ENCODE measurements at places on chromosomes 7 and 10.

DNA sequence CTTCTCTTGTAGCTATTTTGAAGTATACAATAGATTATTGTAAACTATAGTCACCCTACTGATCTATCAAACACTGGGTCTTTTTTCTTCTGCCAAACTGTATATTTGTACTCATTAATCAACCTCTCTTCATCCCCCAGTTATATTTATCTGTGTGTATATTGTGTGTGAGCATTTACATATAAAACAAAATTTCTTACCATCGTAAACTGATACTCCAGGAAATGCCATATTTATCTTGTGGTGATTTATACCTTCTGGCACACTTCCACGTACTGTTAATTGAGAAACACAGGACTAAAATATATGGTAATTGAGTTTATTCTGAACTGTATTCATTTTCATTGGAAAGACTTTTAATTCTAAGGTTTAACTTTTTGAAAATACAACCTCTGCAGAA, 18.9 kb downstream of the ANLN start:
- no peak for DNase-seq

DNA sequence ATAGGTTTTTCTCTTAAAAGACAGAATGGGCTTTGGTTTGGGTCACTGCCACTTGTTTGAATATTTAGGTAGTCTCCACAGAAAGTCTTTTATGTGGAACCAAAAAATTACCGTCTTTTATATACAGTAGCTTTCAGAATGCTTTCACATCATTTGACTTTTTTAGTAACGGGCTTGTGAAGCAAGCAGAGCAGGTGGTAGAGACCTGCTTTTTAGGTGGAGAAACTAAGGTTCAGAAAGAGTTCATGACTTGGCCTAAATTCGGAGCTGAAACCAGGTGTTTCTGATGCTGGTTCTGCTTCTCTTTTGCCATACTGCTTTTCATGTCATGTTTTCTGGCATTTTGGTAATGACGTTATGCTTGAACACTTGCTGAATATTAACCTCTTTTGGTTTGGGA, 36.3 kb downstream of the GARS1 start:
- no peak for DNase-seq

- DNase-seq, result no peak
Measured at GRCh38 chr7:120615703-120616102, 242.2 kb downstream of the TSPAN12 start.

DNA sequence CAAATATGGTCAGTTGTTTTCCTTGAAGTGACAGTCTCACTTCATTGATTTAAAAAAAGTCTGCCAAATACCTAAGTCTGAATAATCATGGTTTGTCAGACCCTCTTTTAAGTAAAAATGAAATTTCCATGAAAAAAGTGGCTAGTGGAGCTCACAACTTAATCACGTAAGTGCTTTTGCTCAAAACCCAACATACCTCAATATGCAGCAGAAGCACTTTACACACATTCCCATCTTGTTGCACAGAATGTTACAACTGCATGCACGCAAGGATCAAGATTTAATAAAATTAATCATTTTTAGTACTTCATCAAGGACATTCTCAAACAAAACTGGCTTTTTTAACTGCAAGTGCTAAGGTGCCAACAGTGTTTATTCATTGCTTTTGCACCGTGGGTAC, 21.6 kb downstream of the EZH2 start:
- DNase-seq, result no peak

DNA sequence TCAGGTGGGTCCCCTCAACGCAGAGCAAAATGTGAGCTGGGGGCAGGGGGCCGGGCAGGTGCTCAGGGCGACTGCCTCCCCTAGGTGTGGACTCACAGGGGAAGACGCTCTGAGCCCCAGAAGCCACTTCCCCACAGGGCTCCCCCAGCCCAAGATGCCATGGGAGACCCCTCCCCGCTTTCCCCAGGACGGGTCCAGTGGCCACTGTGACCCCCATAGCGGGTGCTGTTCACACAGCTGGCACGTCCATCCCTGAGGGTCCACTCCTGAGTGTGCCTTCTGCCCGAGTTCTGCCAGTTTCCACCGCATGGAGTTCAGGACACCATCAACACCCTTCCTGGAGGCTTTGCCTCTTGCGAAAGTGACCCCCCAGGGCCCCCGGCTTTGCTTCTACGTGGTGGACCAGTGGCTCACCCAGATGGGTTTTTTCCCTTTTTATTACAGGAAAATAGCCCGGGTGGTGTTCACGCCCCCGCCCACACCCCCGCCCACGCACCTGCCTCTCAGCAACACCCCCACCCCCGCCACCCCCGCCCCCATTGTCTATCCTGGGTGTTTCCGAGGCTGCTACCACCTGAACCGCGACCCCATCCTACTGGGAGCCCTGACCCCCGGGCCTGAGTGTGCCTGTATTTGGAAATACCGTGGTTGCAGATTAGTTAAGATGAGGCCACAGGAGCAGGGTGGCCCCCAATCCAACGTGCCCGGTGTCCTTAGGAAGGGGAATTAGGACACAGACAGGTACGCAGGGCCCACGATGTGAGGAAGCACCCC, 32.0 kb downstream of the ADAP1 start:
- no peak for DNase-seq

DNA sequence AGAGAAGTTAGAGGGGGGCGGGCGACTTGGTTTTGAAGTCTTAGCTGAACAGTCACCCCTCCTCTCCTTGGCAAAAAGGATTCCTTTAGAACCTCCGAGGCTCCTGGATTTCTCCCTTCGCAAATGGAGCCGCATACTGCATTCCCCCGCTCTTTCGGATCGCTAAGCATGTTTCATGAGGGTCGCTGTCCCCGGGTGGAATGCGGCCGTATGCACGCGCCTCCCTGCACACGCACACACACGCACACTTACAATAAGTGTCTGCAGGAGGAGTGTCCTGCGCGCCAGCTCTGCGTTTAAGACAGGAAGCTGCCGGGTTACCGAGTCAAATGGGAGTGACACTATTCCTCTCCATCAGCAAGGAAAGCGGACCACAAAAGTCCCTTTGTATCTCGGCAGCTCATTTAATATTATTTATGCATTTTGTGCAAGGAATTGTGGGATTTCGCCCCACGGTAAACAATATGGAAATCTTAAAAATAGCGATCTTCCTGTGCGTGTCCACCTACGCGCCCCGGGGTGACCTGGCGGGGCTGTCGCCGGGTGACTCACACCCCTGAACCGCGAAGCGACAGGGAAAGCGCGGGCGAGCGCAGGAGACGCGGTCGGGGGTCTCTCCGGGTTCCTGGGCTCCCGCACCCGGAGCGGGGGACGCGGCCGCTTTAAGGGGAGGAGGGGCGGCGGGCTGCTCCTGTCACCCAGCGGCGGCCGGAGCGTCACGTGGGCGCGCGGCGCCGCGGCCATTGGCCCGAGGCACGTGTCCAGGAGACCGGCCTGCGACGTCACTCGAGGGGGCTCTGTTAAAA, 988 bp upstream of the EN2 start:
- DNase-seq, result peak; percentile 60

GRCh38 chr7:8177109-8177933, 84.6 kb downstream of the ICA1 start:
- DNase-seq, result no peak

DNA sequence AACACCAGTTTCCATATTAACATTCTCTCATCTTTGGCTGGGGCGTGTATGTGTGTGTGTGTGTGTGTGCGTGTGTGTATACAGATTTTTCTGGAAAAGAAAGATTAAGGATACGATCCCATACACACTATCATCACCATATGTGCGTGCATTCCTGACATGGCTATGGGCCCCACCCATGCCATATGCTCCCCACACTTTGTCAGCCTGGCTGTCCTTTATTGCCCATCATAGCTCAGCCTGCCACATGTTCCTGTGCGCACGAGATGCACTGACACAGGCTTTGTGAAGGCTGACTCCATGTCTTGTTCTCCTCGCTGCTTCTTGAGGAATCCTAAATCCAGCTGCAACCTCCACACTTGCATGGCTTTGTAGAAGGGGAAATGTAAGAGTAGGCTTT, 984.1 kb downstream of the LRMDA start:
- no peak for DNase-seq

DNA sequence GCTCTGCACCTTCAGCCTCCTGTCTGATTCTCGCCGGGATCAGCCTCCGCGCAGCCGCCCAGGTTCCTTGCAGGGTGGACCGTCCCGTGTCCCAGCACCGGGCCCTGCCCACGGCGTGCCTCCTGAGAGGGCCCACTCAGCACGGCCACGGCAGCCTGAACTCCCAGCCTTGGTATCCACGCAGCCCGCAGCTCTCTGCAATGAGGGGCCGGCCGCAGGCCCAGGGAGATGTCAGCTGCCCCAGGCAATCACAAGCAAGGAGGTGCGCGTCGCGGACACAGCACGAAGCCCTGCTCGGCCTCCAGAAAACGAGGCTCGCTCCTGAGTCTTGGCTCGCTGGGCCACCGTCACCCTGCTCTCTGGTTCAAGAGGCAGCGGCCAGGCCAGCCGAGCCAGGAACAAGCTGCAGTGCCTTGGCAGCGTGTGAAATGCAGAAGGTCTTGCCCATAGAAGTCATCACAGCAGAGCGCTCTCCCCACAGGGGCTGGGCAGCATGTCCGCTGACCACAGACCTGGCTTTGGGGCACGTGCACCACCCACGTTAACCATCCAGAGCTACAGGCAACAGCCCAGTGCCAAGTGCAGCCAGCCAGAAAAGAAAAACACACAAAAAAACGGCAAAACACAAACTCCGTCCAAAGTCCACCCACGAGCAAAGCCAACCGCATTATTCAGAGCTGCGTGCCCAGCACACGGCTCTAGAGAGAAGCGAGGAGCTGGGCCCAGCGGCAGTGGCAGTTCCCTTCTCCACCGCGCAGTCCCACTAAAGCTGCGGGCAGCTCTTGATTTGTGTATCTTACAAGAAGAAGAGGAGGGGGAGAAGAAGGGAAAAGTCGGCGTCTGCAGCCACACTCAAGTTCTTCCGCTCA, 13.9 kb downstream of the GPER1 start:
- DNase-seq, result no peak

- no peak for DNase-seq
Measured at GRCh38 chr7:159197066-159197975, 52.7 kb upstream of the VIPR2 start.

GRCh38 chr7:129258649-129259389, 34.0 kb downstream of the AHCYL2 start:
- DNase-seq, result no peak

GRCh38 chr7:128104108-128104742, 73.0 kb upstream of the LRRC4 start:
- DNase-seq, result no peak

GRCh38 chr10:17682236-17682946, 38.4 kb downstream of the STAM start:
- DNase-seq, result no peak

- no peak for DNase-seq
Measured at GRCh38 chr10:116803451-116804249, 45.6 kb upstream of the ENO4 start.

DNA sequence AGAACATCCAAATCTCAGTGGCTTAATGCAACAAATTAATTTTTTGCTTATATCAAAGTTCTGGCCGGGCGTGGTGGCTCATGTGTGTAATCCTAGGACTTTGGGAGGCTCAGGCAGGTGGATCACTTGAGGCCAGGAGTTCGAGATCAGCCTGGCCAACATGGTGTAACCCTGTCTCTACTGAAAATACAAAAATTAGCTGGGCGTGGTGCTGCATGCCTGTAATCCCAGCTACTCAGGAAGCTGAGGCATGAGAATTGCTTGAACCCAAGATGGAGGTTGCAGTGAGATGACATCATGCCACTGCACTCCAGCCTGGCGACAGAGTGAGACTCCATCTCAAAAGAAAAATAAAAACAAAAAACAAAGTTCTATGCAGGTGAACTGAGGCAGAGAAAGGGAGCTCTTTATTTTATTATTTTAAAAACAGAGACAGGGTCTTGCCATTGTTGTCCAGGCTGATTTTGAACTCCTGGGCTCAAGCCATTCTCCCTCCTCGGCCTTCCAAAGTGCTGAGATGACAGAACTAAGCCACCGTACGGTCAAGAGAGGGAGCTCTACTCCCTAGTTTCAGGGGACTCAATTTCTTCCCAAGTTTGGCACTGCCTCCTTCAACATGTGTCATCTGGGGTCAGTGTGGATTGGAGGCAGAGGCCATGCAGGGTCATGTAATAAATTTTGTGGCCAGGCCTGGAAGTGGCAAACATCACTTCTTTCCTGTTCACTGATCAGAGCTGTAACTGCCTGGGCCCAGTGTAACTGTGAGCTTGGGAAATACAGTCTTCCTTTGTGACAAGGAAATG, 2.4 kb downstream of the ADCK2 start:
- DNase-seq, result no peak

- DNase-seq, result no peak
Measured at GRCh38 chr7:43015301-43015700, 83.1 kb downstream of the MRPL32 start.

Measured in right atrium auricular region (tissue), 2 donors.